Myometrial cell (primary cell): ENCODE measurements at places on chromosomes 6 and 20. TPM values are rescaled to one million over a fixed set of nuclear protein-coding genes. Genes with fewer than 3 reads are reported as not detected.

CALHM5 gene
- total RNA-seq, result 0.58 and 0.71 TPM in 2 replicates

VWA7 gene
- under 0.01 TPM in 1 of 2 replicates, not detected in the other for total RNA-seq

SIRPB2 gene
- total RNA-seq, result not detected in 2 replicates

ZNF165 gene
- total RNA-seq, result 0.18 and 1.2 TPM in 2 replicates

GSTA2 gene
- total RNA-seq, result not detected in 2 replicates

TTLL9 gene
- total RNA-seq, result not detected in 2 replicates

HLA-DOA gene
- not detected in 2 replicates for total RNA-seq

MDFI gene
- total RNA-seq, result 0.86 TPM in 1 of 2 replicates, not detected in the other

LY6G6F gene
- total RNA-seq, result not detected in 2 replicates

SYS1 gene
- total RNA-seq, result 43.0 and 95.3 TPM in 2 replicates

CAP2 gene
- 4.0 and 6.7 TPM in 2 replicates for total RNA-seq

SEMG1 gene
- total RNA-seq, result not detected in 2 replicates

KIF25 gene
- 0.71 TPM in 1 of 2 replicates, not detected in the other for total RNA-seq

F13A1 gene
- total RNA-seq, result not detected in 2 replicates

IPCEF1 gene
- total RNA-seq, result 1.7 TPM in 1 of 2 replicates, not detected in the other
